Activated CD4-positive, alpha-beta T cell treated with anti-CD3 and anti-CD28 coated beads for 4 hours (primary cell): ENCODE measurements at places on chromosomes 6 and 20.

GRCh38 chr6:45652416-45652815, 274.7 kb upstream of the SUPT3H start:
- no peak for DNase-seq

DNA sequence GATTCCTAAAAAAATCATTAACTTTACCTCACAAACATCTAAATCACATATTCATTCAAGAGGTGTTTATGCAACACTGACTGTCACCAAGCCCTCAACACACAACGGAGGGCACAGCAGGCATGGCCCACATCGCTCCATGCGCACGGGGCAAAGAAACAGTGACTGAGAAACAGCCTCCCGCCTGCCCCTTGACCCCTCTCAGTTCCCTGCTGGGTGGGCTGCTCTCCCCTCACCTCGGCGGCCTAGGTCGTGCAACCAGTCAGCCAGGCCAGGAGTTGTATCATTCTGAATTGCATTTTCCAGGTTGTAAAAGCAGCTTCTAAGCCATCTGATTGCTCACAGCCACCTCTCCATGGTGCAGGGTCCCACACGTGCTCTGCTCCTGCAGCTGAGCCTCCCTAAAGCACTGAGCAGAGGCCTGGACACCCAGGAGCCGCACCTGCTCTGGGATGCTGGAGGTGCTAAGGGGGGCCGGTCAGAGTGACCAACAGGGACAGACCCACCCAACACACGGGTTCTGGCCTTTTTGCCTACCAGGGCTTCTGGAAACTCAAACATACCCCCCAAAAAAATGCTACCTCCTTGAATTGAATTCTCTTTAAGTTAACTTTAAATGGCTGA, 37.9 kb downstream of the TAF4 start:
- DNase-seq = no peak

GRCh38 chr6:100246206-100246605, 218.5 kb downstream of the SIM1 start:
- no peak for DNase-seq

- DNase-seq = no peak
These were observed 17.7 kb downstream of the CST8 start for GRCh38 chr20:23508449-23509229.

DNA sequence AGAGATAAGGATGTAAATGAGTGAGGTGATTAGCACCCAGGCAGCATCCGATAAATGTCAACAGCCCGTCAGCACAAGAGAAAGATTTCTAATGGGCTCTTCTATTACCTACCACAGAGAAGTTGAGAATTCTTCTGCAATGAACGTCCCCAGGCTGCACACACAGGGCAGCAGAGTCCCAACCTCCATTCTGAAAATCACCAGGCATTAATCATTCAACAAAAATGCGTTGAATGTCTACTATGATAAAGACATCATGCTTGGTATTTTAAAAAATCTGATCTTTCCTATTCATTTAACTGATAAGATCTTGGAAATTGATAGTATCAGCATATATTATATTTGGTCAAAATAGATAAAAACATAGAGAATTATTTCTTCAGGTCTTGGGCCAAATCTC, 59.5 kb upstream of the VGLL2 start:
- no peak for DNase-seq

GRCh38 chr6:133230052-133230451, 11.1 kb upstream of the EYA4 start:
- no peak for DNase-seq

DNA sequence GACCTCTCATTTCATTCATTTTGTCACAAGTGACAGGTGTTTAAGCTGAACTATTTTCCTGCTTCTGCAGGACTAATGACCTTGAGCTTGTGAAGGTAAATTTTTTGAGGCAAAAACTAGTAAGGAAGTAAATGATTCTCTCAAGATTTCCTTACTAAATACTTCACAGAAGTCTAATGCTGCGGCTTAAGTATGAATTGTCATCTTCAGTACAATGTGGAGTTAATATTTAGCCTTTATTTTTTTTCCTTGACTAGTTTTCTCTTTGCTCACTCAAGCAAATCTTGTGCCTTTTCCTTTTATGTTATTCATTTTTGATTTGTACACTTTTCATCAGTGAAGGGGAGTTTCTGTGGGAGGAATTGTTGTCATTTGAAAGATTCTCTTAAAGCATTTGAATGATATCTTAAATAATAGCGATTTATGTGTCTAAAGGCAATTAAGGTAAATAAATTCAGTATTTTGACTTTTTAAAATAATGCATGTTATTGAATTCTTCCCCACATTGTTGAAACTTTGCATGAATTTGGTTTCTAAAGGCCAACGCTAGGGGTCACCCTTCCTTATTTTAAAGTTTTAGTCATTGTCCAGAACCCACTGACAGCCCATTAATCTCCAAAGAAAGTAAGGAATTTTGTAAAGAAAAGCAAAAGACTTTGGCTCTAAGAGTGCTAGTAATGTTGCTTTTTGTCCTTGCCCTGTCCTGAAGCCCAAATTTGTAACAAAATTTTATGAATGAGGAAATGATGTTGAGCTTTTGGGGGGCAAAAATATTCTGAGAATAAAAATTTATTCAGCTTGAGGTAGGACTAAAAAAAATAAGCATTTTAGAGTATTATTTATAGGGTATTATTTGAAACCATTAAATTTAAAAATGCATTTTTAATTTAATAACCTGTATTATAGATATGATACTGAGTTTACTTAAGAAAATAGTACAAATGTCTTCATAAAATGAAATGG, 157.4 kb upstream of the LAMA2 start:
- no peak for DNase-seq

DNA sequence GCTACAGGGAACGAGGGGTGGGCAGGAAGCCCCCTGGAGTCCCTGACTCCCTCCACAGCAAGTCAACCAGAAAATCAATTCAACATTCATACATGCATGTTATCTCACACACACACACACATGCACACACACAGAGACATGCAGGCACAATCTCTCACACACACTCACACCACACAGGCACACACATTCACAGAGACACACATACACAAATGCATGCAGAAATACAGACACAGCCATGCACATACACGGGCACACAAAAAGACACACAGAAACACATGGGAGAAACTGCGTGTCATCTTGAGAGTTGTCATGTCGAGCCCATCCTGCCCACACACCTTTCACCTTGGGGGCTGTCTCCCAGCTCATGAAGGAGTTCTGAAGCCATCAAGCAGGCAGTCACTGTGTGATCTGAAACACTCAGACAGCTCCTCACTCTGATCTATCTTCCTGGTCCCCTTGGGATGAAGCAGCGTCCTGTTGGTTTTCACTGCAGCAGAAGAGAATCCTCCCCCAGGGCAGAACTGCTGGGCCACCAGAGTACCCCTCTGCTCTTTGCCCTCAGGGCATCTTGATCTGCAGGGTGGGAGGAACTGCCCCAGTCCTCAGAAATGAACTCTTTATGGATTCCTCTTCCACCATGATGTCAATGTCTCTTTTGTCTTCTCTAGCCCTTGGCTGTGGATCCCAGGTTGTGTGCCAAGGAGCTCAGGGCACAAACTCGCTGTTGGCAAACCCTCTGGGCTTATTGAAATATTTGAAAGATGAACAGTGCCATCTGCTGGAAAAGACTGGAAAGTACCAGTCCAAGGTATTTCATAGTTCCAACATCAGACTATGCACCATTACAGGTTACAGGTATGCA, 8.8 kb downstream of the RAET1L start:
- peak; percentile 60 for DNase-seq

GRCh38 chr6:157067507-157067906, 255.8 kb downstream of the TMEM242 start:
- DNase-seq = no peak

GRCh38 chr20:53223626-53224172, 251.5 kb downstream of the TSHZ2 start:
- no peak for DNase-seq

DNA sequence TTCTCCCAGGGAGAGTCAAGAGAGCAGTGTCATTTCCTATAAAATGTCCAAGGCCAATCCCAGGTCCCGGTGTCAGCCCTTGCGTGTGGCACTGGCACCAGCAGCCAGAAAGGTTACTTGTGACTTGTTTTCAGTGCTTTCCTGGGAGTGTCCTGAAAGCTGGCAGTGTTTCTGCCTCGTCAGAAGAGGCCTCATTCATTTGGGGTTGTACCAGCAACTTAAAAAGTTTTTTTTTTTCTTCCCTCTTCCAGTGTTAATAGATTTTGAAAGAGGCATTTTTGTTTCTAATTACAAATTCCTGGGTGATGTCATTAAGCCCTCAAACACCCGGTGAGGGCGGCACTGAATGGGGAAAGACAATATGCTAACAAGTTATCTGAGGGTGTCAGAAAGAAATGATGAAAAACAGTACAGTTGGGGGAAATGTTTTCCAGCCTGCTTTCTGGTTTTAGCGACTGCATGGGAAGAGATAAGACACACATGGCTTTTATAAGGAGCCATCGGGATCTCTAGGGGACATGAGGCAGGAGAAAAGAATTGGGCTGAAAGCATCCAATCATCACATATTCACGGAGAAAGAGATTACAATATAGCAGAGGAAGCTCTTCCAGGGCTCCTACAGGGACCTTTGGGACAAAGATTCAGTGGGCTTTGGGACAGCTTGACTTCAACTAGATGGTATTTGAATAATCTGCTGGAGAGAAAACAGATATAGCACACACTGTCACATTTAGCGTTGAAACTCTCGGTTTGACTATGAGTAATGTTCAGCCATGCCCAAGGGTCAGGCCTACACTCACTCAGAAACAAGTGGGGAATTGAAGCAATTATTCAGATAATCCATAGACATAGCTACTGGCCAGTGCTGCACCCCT, 153.0 kb downstream of the BCAS1 start:
- DNase-seq = no peak

DNA sequence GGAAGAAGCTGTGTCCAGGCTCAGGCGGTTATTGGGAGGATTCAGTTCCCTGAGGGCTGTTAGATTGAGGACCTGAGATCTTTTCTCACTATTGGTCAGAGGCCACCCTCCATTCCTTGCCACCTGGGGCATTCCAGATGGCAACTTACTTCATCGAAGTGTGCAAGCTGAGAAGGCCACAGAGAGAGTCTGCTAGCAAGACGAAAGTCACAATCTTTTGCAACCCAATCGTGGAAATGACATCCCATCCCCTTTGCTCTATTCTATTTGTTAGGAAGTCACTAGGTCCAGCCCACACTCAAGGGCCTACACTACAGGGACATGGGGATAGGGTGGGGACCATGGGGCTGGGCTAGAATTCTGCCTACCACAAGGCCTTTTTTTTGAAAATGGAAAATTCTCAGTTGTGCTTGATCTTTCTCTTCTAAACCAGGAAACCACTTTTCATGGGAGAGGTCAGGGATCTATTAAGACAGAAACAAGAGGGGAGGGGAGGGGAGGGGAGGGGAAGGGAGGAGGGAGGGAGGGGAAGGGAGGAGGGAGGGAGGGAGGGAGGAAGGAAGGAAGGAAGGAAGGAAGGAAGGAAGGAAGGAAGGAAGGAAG, 217.2 kb downstream of the BCAS1 start:
- no peak for DNase-seq

- DNase-seq = no peak
These were observed 613.8 kb downstream of the TFAP2B start for GRCh38 chr6:51432481-51432880.

DNA sequence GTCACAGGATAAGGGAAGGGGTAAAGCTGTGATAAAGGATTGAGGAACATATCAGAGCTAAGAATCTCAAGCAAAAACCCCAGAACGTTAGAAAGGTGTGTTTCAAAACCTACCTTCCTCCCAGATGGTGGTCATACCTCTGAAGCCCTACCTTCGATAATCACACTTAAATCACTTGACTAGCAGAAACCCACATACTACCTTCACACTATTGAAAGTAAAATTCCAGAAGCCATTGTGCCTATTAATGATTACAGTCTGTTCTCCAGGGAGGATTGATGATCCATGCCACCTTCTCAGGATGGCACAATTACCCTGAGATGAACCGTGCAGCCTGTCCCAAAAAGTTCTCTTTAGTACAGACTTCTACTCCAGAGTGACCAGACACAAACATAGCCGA, 72.3 kb upstream of the SOX4 start:
- no peak for DNase-seq

- peak; percentile 60 for DNase-seq
These were observed 42.3 kb downstream of the HIVEP2 start for GRCh38 chr6:142902636-142903053.

GRCh38 chr20:2983508-2983907, 59.9 kb upstream of the GNRH2 start:
- DNase-seq = no peak

- no peak for DNase-seq
These were observed 899.4 kb upstream of the FLRT3 start for GRCh38 chr20:15236812-15237211.

DNA sequence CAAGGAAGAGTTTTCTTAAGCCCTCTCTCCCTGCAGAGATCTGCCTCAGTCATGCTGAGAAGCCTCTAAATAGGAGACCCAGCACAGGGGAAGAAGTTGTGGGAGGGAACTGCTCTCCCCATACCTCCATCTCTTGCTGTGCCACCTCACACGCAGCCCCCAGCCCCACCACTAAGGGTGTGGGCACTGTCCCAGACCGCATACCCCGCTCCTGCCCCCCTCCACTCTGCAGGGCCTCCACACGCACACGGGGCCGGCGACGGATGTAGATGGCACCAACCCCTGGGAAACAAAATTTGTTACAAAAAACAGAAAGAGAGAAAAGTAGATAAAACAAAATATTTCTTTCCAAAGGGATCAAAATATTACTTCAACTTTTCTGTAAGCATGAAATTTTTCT, 10.2 kb upstream of the CPNE1 start:
- no peak for DNase-seq

- no peak for DNase-seq
These were observed 38.0 kb downstream of the BMP6 start for GRCh38 chr6:7763881-7764280.

- DNase-seq = no peak
These were observed 158.7 kb downstream of the TMEM200A start for GRCh38 chr6:130524552-130524951.

- DNase-seq = no peak
These were observed 318.9 kb downstream of the CLIC5 start for GRCh38 chr6:45696738-45697137.

DNA sequence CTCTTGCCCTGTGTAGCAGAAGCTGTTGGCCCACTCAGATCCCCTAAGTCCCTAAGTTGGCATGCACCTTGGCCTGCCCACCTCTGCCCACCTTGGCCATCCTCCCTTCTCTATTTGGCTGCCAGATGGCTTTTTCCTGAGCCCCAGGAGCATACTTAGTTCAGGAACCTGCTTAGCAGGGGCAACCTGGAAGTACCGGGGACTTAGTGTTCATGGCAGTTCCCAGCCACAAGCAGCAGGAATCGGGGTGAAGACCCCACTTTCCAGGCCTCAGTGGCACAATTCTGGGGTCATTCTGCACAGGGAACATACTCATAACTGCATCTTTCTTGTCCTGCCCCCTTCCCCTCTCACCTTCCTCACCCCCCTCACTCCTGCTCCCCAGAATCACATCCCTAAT, 158.0 kb upstream of the PMEPA1 start:
- no peak for DNase-seq

GRCh38 chr6:28683945-28684538, 158.4 kb downstream of the GPX5 start:
- no peak for DNase-seq
